NCI-H2107 (cell line): ENCODE measurements at places on chromosomes 2 and 18.

DNA sequence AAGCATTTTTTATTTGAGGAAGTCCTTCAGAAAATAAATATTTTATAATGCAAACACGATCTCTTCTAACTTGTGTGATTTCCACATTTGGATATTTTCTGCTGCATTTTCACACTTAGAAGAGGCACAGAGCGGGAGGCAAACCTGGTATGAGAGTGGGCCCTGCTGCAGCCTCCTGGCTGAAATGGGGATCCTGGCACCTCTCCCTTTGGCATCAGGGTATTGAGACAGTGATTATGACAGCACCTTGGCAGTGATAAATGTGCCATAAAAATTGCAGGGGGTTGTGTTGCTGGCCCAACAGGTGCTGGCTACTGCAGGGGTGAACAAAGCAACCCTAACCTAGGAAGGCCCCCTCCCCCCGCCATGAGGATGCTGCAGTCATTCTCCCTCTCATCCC lies 128.6 kb downstream of the TSN start:
- DNase-seq: no peak

DNA sequence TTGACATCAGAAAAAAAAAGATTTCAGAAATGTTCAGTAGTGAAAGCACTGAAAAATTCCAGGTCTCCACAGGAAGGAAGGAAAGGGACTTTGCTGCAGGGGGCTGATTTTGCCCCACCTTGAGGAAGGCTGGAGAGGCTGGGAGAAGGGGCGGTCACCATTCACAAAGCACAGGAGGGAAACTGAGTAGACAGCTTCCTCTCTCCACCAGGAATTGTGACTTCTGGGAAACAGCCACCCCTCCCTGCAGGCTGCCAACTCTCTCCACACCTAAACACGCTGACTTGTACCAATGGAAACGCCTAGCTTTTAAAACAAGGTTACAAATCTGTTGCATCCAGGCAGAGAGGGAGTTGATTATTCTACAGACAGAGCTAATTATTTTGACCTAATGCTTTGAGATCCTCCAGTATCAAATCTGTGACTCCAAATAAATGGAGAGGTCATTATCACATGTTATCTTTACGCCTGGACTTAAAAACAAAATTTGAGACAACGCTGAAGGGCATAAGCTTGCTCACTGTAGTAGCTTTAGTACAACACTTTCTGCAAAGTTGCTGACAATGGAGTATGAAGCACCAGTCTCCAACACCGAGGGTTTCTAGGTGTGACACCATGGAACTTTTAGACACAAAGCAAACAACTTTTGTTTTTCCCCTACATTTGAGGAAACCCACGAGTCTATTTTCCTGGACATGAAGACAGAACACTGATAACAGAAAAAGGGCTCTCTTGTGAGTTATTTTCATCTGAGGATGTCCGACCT lies 42.7 kb downstream of the EPHA4 start:
- no peak for DNase-seq

- no peak for DNase-seq
Observed at GRCh38 chr2:61536180-61536571, 2.0 kb downstream of the XPO1 start.

DNA sequence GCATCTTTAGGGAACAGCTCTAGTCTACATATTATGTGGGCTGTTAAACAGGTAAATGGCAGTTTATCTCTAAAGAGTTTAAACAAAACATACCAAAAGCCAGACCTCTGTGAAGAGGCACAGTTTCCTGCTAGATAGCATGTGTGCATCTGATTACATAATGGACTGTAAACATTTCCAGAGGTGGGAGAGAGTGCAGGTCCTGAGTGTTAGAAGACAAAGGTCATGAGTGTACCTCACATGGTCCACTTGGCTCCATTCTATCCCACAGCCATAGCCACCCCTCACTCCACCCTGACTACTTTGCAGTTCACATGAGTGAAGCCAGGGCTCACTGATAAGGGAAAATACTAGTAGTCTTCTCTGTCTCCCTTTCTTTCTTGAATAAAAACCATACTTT lies 233.4 kb downstream of the MTX2 start:
- no peak for DNase-seq

GRCh38 chr18:75037689-75037955 lies 171.3 kb downstream of the PTGR3 start:
- DNase-seq: no peak
